Erythroblast (primary cell): ENCODE measurements at places on chromosomes 4 and X.

DNA sequence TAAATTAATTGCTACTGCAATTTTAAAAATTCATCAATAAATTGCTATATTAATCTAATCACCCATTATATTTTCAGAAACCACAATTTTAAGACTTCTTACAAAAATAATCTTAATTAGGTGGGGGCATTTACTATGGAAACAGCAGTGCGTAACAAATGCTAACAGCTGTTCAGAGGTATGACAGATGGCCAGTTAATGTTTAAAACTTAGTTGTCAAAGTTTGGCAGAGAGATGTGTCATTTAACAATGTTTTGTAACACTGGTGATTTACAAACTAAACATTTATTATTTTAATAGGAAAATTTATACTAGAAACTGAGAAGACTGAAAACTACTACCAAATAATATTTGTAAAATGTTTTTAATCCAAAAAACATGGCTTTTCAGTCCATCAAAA, 85.2 kb upstream of the GPR34 start:
- DNase-seq, result no peak

GRCh38 chrX:16258882-16259281, 91.6 kb downstream of the MAGEB17 start:
- DNase-seq, result no peak

- no peak for DNase-seq
Observed at GRCh38 chrX:153527208-153527607, 9.8 kb downstream of the ATP2B3 start.

GRCh38 chr4:6983544-6984142, 59.5 kb upstream of the TADA2B start:
- no peak for DNase-seq

DNA sequence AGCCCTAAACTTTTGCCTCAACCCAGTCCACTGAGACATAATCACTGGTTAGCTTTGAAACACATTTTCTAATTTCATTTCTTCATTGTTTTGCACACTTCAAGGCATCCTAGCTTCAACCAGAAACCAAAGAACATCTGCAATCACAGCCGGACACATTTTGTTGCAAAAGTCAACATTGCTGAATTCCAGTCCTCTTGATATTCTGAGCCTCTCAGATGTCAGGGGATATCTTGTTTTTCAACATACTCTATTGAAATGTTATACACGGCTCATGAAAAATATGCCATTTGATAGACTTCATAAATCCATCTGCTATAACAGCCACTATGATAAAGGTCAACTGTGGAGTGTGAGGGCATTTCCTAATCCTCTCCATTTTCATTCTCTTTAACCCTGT, 241.6 kb upstream of the PUDP start:
- DNase-seq, result no peak
